Activated T-helper 1 cell treated with Interleukin-2 at 50 U/mL for 16 hours (primary cell): ENCODE measurements at places on chromosomes 6 and 20.

DNA sequence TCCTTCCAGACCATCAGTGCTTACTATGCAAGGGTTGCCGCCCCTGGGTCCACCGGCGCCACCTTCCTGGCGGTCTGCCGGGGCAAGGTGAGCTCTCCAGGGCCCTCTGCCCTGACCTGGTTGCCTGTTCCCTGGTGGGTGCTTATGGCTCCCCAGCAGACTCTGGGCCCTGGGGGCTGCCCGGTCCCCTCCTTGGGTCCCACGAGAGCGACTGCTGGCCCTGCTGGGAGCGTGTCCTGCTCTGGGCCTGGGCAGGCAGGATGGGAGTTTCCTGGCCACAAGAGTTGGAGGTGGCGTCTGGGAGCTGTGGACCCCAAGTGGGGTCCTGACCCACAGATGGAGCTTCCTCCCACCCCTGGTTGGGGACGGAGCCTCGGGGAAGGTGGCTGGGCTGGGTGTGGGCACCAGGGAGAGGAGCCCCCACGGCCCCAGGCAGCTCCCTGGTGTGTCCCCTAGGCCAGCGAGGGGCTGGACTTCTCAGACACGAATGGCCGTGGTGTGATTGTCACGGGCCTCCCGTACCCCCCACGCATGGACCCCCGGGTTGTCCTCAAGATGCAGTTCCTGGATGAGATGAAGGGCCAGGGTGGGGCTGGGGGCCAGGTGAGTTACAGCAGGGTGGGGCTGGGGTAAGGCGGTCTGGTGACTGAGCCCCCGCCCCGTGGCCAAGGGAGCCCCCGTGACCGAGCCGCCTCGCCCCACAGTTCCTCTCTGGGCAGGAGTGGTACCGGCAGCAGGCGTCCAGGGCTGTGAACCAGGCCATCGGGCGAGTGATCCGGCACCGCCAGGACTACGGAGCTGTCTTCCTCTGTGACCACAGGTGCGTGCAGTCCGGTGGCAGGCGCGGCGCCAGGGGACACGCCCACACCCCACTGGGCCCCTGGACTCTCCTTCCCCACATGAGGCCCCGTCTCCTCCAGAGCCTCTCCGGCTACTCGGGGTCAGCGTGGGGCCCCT, 7.1 kb upstream of the TNFRSF6B start:
- DNase-seq: no peak

DNA sequence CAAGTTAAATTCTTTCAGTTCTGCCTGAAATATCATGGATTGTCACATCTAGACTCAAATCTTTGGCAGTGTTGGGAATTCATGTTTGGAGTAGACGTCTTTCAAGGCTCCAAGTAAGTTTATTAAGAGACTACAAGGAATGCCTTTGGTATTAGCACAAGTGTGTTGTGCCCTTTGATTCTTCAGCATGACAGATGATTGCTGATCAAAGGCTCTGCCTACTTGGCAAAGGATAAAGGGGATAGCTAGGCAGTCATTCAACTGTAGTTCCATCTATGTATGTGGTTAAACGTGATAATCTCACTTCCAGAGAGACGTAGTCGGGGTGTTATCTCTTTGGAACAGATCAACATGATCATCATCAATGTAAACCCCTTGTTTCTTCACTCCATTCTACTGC, 86.2 kb downstream of the SPTLC3 start:
- DNase-seq: no peak

- DNase-seq: no peak
These were observed 13.8 kb downstream of the SPTLC3 start for GRCh38 chr20:13022401-13023155.

DNA sequence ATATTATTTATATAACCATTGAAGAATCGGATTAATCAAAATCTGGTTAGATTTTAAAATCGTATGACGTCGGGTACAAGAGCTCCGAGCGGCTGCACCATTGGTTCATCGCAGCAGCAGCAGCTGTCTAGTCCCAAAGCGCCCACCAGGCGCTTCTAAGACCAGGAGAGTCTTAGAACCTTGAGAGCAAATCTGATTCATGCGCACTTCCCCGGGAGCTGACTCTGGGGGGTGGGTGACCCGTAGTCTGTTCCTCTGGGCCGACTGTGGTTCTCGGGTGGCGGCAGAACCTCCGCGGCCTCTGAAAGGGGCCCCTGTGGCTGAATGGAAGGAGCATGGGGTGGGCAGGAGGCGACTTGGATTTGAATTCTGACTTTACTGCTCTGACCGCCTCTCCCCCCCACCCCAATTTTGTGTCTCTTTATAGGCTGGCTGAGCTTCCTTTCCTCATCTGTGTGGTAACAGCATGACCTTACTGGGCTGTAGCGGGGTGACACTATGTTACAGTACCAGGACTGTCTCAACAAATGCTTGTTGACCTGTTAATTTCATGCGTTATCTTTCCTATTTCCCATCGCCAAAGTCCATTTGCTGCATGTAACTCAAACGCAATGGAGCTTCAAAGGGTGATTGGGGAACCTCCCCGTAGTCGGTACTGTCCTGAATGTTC, 119.7 kb downstream of the RTN4IP1 start:
- no peak for DNase-seq

GRCh38 chr20:60334911-60335310, 376.7 kb downstream of the CDH26 start:
- no peak for DNase-seq

DNA sequence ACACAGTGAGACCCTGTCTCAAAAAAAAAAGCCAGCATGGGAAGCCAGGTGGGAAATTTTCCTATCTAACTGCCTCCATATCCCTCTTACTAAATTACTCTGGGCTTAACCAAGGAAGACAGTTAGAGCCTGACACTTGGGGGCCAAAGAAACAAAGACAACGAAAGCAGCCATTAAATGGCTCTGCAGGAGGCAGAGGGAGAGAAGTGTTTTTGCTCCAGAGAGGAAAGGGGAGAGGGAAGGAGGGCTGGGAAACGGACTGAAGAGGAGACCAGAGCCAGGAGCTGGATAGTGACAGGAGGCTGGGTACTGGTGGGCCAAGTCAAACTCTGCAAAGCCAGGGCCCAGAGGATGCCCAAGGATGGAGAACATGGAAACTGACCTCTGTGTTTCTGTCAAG, 10.7 kb upstream of the TGIF2 start:
- no peak for DNase-seq

GRCh38 chr6:44771647-44772415, 384.3 kb downstream of the CDC5L start:
- DNase-seq: no peak

- no peak for DNase-seq
These were observed 39.9 kb downstream of the MAP7 start for GRCh38 chr6:136510299-136510698.

- no peak for DNase-seq
These were observed 13.8 kb upstream of the HDDC2 start for GRCh38 chr6:125315548-125315947.

DNA sequence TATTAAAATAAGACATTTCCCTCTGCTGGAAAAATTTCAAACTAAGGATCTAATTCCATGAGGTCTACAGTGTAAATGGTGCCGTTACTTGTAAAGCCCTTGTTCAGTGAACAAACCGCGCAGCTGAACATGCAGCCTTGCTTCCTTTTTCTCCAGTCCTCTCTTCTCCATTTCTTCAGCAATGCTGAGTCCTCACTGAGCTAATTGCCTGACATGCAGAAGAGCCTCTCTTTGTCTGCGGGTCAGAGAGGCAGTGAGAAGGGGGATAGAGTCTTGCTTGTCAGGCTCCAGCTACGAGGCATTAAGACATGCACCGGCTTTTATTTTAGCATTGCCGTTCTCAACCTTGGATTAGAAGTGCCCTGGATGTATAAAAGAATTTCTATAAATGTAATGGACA, 25.7 kb downstream of the ZDHHC14 start:
- no peak for DNase-seq

DNA sequence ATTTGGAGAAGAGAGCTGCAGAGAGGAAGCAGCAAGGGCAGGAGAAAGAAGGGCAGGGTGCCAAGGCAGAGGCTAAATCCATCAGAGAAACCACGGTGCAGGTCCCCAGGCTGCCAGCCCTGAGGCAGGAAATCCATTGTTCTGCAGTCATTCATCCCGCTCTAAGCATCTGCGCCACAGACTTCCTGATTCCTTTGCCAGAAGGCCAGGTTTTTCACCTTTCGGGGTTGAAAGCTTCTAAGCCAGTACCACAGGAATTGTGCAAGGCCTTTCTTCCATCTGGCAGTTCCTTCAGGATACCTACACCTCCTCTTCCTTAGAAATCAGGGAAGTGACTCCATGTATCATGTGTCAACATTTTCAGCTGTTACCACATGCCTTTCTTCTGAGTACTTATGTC, 45.6 kb downstream of the ADGRF5 start:
- DNase-seq: no peak

GRCh38 chr6:7998103-7998725, 66.0 kb downstream of the BLOC1S5 start:
- DNase-seq: no peak

- peak; percentile 82 for DNase-seq
These were observed at the start of gene NAA20 for GRCh38 chr20:20017001-20017843. TSS of gene NAA20 (plus strand) at chr20:20017362. CDS start at chr20:20017397, 35 bp downstream.

DNA sequence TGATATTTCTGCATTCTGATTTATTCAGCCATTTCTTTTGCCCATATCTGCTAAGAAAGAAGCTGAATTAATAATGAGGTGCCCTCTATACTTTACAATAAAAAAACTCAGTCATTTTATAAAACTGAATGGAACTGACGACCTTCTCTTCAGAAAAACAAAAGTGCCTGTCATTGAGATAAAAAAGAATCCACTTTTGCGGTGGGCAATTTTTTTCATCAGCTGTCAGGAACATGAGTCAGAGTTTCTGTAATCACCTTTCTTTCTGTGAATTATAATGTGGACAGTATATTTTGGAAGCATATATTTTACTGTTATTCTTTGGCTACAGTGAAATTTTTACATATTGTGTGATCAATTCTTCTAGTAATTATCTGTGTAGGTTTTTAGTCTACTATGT, 33.4 kb downstream of the IL20RA start:
- DNase-seq: no peak

DNA sequence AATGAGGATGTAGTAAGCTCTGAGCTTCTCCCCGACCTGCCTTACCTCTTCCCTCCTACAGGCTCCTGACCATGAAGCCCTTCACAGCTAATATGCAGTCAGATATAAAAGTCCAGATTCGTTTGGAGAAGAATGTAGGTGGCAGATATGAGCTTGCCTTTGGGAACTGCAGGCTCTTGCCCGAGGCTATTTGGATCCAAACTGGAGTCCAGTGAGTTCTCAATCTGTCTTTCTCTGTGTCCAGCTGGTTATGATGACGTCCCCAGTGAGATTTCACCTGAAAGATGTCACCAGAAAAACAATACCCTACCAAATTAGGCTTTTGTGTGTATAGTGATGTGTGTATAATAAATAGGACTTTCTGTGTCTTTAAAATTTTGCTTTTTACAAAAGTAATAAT, 14.7 kb upstream of the BPIFA3 start:
- DNase-seq: no peak

- DNase-seq: no peak
These were observed 508.1 kb upstream of the ID4 start for GRCh38 chr6:19329078-19329477.

DNA sequence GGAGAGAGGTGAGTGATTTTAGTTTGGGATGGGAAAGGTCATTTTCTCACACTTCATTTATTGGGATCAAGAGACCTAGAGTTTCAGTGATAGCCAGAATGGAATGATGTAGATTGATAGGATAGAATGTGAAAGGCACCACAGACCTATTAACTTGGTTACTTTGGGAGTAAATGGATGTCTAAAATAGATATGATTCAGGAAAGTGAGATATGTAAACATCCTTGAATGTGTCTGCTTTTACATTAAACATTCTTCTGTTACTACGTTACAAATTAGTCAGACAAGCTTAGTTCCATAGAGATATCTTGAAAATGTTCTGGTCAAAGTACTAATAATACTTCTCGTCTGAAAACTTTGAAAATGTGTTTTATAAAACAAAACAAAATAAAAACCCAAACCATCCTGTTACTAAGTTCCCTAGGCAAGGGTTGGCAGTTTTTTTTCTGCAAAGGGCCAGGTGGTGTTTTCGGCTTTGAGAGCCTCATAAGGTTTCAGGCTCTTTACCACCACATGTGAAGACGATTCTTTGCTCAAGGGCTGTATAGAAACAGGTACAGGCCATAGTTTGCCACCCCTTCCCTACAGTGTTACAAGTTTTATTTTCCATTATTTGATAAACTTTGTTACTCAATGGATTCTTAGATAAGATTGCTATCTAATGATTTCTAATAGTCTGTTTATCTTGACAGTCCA, 3.4 kb downstream of the CYB5R4 start:
- no peak for DNase-seq

DNA sequence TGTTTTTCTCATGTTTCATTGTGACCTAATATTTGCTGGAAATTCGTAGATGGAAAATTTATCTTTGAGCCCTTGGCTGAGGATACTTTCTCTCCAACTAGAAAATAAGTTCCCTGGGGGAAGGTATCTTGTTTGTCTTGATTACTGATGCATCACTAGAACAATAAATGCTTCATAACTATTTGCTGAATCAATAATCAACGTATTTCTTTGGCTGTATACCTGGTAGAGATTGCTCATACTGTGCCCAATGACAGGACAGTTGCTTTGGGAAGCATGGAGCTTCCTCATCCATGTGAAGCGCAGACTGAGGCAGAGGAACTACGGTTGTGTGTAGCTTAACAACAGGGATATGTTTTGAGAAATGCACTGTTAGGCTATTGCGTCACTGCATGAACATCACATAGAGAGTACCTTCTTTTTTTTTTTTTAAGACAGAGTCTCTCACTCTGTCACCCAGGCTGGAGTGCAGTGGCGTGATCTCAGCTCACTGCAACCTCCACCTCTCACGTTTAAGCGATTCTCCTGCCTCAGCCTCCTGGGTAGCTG, 34.2 kb upstream of the RPN2 start:
- no peak for DNase-seq

GRCh38 chr20:20371681-20372080, 3.8 kb downstream of the INSM1 start:
- DNase-seq: no peak

DNA sequence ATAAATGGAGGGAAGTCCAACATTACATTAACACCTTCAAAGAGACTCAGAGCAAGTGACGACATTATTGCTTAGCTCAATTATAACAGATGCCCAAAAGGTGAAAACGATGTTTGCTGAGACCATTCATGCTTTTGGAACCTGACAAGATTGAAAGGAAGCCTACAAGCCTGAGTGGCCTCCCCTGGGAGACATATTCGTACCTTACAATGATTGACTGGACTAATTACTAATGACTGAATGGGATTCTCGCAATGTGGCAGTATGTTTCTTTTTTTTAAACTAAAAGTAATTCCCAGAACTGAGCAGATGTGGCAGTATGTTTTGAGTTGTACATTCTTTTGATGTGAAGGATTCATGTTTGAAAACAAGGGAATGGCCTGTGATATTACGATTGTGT, 49.9 kb downstream of the VEGFA start:
- no peak for DNase-seq
